Natural killer cell (primary cell): ENCODE measurements at places on chromosomes 7 and 10. TPM values are rescaled to one million over a fixed set of nuclear protein-coding genes. Genes with fewer than 3 reads are reported as not detected.

ASZ1 gene
- not detected for total RNA-seq

PRKAR2B gene
- total RNA-seq: 4.0 TPM

GRCh38 chr7:35906191-35906908 is 105.5 kb downstream of the SEPTIN7 start:
- no peaks in the 10 kb centered on the region for H3K27me3 ChIP-seq
- H3K36me3 ChIP-seq: peaks cover 31% of the 10 kb centered on the region
- DNase-seq: peak; percentile 44

CTAGE15 gene
- 0.42 TPM for total RNA-seq

PDE1C gene
- not detected for total RNA-seq

- no peak overlapping the region for H3K4me3 ChIP-seq
- H3K27ac ChIP-seq: no peak overlapping the region
- H3K36me3 ChIP-seq: no peaks in the 10 kb centered on the region
- no peaks in the 10 kb centered on the region for H3K4me1 ChIP-seq
- no peaks in the 10 kb centered on the region for H3K27me3 ChIP-seq
Observed at GRCh38 chr7:46781901-46782439, 799.9 kb downstream of the TNS3 start.

INHBA gene
- not detected for total RNA-seq

PLXNA4 gene
- 5.1 TPM for total RNA-seq
